ENCODE measurements at places on chromosomes 12 and 14. TPM values are rescaled to one million over a fixed set of nuclear protein-coding genes. Genes with fewer than 3 reads are reported as not detected.

Gene STYK1
- 0.92 TPM for polyA plus RNA-seq

Gene MMP17
- polyA plus RNA-seq = 12.7 TPM

Gene PPP1R1A
- polyA plus RNA-seq = not detected

GRCh38 chr14:32947081-32947480 lies 8.4 kb downstream of the NPAS3 start:
- no peak for DNase-seq

GRCh38 chr12:67694306-67694900 lies 45.9 kb downstream of the DYRK2 start:
- no peak for DNase-seq

DNA sequence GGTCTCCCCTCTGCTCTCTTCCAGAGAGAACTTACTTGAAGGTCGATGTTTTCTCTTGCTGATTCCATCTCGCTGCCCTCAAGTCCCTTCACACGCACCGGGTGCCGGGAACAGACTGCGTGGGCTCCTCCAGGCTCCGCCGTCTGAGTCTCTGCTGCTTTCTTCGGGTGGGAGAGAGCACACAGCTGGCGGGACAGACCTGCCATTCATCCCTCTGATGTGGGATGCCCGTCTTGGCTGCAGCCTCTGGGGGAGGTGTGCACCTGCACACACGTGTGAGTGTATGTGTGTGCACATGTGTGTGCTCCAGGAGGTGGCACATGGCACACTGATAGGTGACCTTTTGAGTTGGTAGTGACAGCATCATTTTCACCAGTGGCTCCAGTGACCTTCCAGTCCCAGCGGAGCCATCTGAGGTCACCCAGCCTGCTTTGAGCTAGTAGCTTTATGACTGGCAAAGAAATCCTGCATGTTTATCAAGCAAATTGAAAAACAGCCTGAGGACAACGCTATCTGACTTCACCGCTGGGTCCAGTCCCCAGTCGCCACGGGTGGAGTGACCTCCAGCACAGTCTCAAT lies at the start of gene NINJ2:
TSS of gene NINJ2 (minus strand) at position 153 of the 579 bp plus-strand sequence. CDS start at position 68, 85 bp downstream.
- no peak for DNase-seq
